ENCODE measurements at places on chromosomes 7 and 10. TPM values are rescaled to one million over a fixed set of nuclear protein-coding genes. Genes with fewer than 3 reads are reported as not detected.

The GPR85 gene
- total RNA-seq, result 0.24 TPM

The TBXAS1 gene
- 9.0 TPM for total RNA-seq

The RASSF4 gene
- total RNA-seq, result 20.4 TPM

The PAPOLB gene
- total RNA-seq, result not detected

The PIP gene
- total RNA-seq, result not detected

The ZCCHC24 gene
- total RNA-seq, result 15.8 TPM

The SKIDA1 gene
- 1.2 TPM for total RNA-seq

The HMX2 gene
- total RNA-seq, result not detected

The FKBP9 gene
- total RNA-seq, result 196 TPM

The OR2A12 gene
- total RNA-seq, result not detected

The HABP2 gene
- total RNA-seq, result 0.48 TPM

The PPP1R17 gene
- total RNA-seq, result not detected

The FZD8 gene
- total RNA-seq, result 42.3 TPM

The OR2A42 gene
- not detected for total RNA-seq

The TMEM184A gene
- total RNA-seq, result 0.64 TPM

The AEBP1 gene
- total RNA-seq, result 40.8 TPM

The NKX1-2 gene
- not detected for total RNA-seq

The PPP1R3C gene
- total RNA-seq, result 0.87 TPM

The GPR15LG gene
- total RNA-seq, result not detected

The GNGT1 gene
- not detected for total RNA-seq

The GHRHR gene
- not detected for total RNA-seq

The KIAA1217 gene
- 27.3 TPM for total RNA-seq

The FAM180A gene
- not detected for total RNA-seq

The CHAT gene
- not detected for total RNA-seq

The LRRC17 gene
- total RNA-seq, result 71.4 TPM

The ZNF804B gene
- total RNA-seq, result not detected

The SPDYE5 gene
- total RNA-seq, result not detected

The LMOD2 gene
- not detected for total RNA-seq

The SFXN2 gene
- 6.0 TPM for total RNA-seq

The EEPD1 gene
- total RNA-seq, result 6.2 TPM

The NUPR2 gene
- total RNA-seq, result not detected
